ENCODE measurements at places on chromosomes 2 and 18. TPM values are rescaled to one million over a fixed set of nuclear protein-coding genes. Genes with fewer than 3 reads are reported as not detected.
A peak's percentile ranks its signal among the peaks of the same experiment; 100 is the strongest.

Gene LIPT1
- 6.6 TPM for total RNA-seq

Gene DES
- total RNA-seq, result 47.0 TPM

Gene UCN
- 6.6 TPM for total RNA-seq

GRCh38 chr2:16085073-16085472 lies 144.7 kb downstream of the MYCN start:
- DNase-seq, result no peak

DNA sequence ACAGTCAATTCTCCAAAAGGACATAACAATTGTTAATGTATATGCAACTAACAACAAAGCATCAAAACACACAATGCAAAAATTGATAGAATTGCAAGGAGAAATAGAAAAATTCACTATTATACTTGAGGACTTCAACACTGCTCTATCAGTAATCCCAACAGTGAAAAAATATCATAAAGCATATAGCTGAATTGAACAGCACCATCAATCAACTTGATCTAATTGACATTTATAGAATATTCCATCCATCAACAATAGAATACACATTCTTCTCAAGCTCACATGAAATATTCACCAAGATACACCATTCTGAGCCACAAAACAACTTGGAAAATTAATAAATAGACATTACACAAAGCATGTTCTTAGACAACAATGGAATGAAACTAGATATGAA lies 60.1 kb upstream of the ASXL3 start:
- no peak for DNase-seq

DNA sequence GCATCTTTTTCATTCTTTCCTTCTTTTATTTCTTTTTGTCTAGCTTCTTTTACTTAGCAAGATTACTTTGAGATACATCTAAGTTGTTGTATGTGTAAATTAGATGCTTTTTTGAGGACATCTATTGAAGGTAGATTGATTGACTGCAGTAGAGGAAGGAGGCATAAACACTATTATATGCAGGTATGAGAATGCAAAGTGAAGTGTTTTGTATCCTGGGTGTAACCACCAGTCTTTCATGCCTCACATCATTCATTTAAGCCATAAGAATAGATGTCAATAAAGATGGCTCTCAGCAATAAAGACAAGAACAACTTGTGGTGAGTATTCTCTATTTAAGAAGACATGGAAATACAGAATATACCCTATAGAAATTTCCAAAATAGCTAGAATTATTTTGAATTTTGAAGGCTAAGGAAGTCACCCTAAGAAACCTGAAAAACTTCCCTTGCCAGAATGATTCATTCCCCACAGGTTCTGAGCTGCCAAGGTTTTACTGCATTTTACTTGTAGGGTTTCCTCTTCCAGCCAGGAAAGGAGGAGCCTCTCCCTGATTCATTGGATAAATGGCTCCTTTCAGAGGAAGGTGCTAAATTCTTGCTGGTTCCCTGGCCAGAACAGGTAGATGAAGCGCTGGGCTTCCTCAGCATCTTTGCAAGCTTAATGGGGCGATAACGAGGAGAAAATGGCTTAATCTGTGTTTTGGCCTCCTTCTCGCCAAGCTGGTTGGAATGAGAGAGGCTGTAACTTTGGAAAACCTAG lies 279.8 kb upstream of the SLC14A2 start:
- no peak for DNase-seq

GRCh38 chr2:62250239-62250638 lies 54.3 kb downstream of the B3GNT2 start:
- DNase-seq, result no peak

DNA sequence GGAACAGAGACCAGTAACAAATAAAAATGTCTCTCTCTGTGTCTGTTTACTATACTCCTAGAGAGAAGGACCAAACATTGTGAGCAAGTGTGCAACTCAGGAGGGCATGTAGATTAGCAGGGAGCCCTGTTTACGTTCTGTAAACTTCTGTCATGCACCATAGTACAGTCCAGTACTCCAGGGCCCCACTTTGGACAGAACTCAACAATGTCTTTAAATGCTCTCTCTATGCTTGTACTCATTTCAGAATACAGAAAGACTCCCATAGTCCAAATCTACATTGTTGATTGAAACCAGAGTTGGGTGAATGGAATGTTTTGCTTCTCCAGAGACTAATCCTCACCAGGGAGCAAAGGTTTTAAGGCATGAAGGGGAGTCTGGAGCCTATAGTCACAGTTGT lies 934.8 kb downstream of the NRXN1 start:
- no peak for DNase-seq

GRCh38 chr18:36688020-36688965 lies 140.5 kb downstream of the TPGS2 start:
- peak; percentile 64 for DNase-seq

DNA sequence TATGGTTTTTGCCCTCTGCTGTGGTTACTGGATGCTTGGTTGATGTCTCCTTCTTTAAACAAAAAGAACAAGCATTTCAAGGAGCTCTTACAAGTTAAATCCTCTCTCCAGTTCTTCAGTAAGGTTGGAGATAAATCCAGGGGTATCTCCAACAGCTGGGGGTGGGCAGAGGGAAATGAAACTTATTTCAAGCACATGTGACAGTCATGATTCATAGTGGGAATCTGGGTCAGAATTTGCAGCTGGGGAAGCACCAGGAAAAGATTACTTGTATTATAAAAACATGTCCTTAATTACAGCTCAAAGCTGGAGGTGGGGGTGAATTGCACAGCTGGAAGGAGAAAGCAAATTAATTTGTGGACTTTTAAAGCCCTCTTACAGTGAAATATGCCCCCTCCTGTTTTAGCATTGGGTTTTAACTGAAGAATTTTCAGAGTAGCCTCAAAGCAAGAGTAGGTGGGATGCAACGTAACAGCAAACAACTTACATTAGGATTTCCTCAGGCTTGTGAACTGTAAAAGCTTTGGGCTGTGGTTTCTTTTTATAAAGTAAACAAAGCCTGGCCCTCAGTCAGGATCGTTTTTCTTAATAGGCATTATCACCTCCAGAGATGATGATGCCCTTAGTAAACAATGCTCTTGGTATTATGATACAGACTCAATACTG lies 596.4 kb downstream of the NYAP2 start:
- DNase-seq, result peak; percentile 38

DNA sequence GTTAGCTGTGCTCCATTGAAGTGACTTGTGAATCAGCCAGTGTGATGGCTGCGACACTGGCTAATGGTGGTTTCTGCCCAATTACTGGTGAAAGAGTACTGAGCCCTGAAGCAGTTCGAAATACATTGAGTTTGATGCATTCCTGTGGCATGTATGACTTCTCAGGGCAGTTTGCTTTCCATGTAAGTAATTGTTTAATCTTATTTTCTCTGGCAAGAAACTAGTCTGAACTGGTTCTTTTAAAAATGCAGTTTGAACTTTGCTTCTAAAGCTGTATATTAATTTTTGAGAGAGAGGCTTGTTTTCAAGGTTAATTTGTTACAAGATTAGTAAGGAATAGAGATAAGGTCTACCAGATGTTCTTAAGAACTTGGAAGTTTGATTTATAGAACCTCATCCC lies 46.7 kb downstream of the GLS start:
- DNase-seq, result peak; percentile 36

- peak; percentile 4 for DNase-seq
Observed at GRCh38 chr2:149038442-149039212, at the start of gene LYPD6B. TSS of gene LYPD6B (plus strand) at chr2:149038699. CDS start at chr2:149130949, 92,250 bp downstream.

- peak; percentile 88 for DNase-seq
Observed at GRCh38 chr2:109126501-109126860, 2.5 kb upstream of the SH3RF3 start.

Data from cardiac muscle cell (in vitro differentiated cells and primary cell).